AG08396 (cell line): ENCODE measurements at places on chromosomes 6 and 20.

DNA sequence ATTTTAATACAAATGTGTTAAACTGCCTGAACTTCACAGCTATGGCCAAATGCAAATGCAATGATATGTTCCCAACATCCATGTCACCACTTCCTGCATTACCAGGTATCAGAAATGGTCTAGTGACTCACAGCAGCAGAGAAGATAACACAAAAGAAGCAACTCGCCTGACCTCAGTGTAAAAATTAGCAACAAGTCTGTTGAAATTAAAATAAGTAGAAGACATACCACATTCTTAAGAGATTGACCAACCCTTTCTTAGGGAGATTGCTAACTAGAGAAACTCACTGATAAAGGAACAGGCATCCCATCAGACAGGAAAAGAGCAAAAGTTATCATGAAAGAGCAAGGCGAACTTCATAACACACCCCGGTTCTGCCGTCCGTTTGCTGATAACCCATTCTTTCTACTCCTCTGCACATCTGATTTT is 45.1 kb downstream of the RNASET2 start:
- no peak for DNase-seq

- DNase-seq, result no peak
Measured at GRCh38 chr20:19821606-19822005, 63.5 kb downstream of the RIN2 start.

GRCh38 chr6:105121981-105122380 is 57.8 kb downstream of the POPDC3 start:
- DNase-seq, result no peak

GRCh38 chr20:48738094-48738398 is 89.8 kb downstream of the PREX1 start:
- DNase-seq, result no peak

- DNase-seq, result no peak
Measured at GRCh38 chr20:61849376-61849775, 216.3 kb downstream of the TAF4 start.

DNA sequence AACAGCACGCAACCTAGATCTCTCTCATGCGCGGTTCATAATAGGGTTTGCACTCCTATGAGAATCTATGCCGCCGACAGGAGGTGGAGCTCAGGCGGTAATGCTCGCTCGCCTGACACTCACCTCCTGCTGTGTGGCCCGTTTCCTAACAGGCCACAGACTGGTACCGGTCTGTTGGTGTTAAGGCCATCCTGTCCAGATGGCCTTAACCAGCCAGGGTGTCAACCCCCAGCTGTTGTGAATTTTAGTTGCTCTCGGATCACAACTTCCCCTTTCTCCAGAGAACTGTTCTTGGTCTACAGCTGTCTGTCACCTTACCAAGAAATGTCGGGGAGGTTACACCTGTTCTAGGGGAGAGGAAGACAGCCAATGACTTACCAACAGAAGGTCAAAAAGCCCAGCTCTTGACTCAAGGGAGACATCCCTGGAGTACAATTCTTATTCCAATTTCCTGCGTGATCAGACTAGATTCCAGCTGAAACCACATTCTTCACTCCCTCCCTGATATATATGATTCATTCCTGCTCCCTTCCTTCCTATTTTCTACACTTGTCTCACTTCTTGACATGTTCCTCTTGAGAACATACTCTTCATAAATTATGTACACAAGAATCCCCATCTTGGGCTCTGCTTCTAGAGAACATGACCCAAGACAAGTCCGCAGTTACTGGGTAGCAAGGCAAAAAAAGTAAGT is 23.1 kb upstream of the DNAAF9 start:
- DNase-seq, result no peak
